ENCODE measurements at places on chromosomes 7 and 10.

DNA sequence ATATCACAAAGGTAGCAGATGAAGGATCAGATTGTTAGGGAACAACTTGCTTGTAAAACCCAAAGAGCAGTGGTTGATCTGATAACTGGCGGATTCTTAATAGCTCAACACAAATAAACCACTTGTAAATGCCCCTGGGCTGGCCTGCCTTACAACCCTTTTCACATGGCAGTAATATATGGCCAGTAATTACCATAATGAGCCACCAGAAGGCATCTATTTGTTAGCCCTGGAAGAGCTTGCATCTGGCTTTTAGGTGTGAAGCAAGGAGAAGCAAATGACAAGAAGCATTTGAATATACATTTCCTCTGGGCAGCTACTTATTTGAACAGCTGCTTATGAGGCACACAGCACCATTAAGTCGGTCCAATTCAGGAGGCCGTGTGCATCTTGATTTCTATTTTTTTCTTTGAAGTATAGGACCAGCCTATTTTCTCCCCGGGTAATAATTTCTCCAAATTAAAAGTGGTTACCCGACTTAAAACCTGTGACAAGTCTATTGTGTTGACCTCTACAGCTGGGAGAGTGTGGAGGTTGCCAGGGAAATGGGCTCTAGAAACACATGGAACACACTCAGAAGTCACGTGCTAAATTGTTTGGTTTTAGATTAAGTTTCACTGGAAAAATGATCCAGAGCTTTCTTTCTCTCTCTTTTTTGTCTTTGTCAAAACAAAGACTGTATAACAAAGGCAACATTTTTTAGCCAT, 113.4 kb downstream of the SEM1 start:
- no peak for DNase-seq

- DNase-seq: no peak
Measured at GRCh38 chr10:70779511-70780369, 5.4 kb downstream of the TBATA start.

- DNase-seq: no peak
Measured at GRCh38 chr7:50664937-50665336, 99.7 kb upstream of the DDC start.

GRCh38 chr7:133776266-133776665, 350.9 kb upstream of the LRGUK start:
- no peak for DNase-seq

DNA sequence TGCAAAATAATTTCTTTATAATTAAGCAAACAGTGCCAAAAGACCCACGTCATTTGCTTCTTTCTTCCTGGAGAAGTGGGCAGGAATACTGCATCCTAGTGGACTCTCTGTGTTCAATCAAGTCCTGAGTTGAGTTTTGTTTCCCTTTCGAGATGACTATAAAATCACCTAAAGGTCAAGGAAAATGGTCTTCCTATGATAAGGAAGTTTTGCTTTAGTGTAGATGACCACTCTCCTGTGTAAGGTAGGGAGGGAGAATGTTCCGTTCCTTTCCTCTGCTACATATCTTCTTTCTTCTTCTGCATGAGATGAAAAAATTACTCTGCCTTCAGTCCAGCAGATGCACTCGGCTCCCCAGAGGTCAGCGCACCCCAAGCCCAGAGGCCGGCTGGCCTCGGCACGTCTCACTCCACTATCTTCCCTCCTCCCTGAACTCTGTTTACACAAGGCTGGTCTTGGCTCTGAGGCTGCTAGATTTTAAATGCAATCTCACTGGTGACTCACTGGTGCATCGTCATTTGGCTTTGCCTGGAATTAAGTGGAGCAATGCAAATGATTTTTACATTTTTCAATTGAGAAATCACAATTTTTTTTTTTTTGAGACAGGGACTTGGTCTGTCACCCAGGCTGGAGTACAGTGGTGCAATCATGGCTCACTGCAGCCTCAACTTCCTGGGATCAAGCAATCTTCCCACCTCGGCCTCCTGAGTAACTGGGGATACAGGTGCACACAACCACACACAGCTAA, 18.6 kb upstream of the VDAC2 start:
- no peak for DNase-seq

DNA sequence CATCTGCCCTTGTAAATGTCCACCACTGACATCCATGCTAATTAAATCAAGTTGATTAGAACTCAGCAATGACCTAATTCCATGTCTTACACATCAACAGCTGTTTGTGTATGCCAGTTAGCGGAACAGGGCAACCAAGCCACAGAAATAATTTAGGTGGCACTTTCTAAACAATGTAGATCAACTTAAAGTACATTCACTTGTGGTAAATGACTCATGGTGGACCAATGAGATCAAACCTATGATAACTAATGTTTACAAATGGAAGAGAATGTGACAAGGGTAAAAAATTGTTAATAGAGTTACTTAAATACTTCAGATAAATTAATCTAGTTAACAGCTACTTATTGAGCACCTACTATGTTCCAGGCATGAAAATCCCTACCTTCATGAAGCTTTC, 63.1 kb upstream of the ICA1 start:
- no peak for DNase-seq

DNA sequence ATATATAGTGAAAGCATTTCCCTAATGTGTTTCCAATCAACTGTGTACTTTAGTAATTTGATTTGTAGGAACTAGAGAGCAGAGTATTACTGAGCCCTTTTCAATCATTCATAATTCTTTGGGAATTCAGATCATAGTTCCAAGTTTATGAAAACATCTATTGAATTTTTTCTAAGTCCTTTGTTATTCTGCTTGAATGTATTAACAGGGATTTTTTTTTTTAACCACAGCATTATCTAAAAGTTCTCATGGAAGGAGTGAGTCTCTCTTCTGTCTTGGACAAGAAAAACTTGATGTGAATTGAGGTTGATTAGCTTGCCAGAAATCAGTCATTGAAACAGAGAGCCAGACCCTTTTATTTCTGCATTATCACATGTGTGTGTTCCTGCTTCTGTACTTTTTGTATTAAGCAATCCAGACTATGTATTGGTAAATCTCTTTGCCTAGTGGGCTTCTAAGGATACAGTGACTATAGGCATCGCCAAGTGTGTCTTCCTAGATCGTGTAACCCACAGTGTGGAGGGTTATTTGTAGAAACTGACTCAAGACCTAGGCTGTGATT, 59.9 kb downstream of the BMPER start:
- no peak for DNase-seq

DNA sequence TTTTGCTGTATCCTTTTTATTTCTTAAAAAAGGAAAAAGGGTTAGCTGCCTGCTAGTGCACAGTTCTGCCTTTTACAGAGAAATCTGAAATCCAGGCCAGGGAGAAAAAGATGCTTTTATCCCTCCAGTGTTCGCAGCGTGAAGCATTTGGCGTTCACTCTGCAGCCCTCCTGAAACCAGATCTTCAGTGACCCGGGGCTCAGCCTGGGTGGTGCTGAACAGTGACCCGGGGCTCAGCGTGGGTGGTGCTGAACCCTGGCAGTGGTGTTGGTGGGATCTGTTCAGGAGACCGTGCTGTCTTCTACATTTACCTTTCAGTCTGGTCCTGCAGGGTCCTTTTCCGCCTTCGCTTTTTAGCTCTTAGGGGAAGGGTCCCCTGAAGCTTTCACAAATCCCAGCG, 164.7 kb upstream of the KLF6 start:
- DNase-seq: no peak

DNA sequence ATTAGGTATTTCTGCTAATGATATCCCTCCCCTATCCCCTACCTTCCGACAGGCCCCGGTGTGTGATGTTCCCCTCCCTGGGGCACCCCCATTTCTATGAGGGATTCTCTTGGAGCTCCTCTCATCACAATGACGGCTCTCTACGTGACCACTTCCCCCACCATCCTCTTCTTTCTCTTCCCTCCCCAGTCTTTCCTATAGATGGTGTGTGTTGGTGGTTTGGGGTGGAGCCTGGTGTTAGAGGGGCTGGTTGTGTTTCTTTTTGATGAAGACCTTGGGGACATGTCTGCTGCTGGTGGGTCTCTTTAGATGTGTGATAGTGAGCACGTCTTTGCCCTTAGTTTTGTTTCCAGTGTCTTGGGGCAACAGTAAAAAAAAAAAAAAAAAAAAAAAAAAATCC, 28.6 kb downstream of the RPS24 start:
- DNase-seq: no peak

- DNase-seq: peak; percentile 27
Measured at GRCh38 chr10:5628451-5629302, 37.7 kb downstream of the ASB13 start.

DNA sequence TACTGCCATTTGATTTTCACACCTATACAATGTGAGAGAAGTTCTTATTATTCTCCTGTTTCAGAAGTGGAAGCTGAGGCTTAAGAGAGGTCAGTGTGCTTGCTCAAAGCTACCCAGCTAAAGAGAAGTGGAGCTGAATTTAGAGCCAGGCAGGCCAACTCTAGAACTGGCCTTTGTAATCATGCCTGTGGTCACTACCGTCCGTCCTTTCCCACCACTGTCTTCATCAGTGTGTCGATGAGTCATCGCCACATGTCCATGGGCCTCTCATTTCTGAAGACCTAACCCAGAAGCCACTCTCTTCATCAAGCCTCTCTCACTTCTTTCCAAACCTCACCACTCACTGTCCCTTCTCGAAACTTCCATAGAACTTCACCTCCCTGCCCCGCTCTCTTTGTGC, 237.8 kb downstream of the KIAA1217 start:
- DNase-seq: no peak

DNA sequence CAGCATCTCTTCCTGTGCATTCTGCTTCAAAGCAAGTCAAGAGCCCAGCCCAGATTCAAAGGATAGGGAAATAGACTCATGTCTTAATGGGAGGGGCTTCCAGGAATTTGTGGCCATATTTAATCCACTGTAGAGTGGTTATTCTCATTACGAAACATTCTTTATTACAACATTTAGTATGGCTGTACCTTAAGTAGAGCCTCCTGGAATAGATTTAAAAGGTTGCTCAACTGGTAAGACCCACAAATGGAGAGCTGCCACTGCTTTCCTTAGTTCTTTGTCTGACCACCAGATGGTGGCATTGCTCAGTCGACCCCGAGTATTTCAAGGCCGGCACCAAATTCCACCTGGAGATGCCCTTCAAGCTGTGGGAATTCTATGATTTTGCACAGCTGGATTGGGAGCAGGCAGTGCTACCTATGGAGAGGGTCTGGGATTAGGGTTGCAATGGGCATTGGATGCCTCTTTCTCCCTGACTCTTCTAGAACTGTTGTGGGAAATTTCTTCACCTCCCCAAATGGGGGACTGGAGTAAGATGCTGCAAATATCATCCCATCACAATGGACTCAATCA, 102.2 kb downstream of the RBM20 start:
- DNase-seq: peak; percentile 36

- DNase-seq: no peak
Measured at GRCh38 chr10:131134651-131135050, 176.9 kb downstream of the TCERG1L start.

DNA sequence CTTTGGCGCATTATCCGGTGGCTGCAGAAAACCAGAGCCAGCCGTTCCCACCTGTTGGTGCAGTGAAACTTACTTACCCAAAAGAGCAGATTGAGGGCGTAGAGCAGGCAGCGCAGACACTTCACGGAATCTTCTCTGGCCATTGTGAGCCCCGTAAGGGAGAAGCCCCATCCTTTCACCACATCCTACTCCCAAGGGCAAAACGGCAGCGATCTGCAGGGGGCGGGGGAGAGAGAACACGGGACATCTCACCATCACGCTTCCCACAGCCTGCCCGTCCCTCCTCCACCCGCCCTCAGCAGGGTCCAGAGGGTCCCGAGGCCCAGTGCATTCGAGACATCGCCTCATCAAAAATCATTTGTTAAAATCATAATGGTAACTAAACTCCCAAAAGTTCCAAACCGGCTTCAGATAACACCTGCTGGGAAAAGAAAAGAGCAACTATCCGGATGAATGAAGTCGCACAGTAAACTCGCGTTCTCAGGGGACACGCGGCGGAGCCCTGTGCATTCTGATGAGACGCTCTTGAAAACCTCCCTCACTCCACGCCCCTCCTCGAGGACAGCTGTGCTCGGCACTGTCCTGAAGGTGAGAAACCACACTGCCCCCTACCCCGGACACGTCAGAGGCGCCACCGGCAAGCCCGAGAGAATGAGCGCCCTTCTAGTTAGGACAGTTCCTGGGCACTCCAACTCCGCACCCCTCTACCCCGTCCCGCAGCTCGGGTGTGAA, 1.2 kb downstream of the TSPAN12 start:
- DNase-seq: no peak

DNA sequence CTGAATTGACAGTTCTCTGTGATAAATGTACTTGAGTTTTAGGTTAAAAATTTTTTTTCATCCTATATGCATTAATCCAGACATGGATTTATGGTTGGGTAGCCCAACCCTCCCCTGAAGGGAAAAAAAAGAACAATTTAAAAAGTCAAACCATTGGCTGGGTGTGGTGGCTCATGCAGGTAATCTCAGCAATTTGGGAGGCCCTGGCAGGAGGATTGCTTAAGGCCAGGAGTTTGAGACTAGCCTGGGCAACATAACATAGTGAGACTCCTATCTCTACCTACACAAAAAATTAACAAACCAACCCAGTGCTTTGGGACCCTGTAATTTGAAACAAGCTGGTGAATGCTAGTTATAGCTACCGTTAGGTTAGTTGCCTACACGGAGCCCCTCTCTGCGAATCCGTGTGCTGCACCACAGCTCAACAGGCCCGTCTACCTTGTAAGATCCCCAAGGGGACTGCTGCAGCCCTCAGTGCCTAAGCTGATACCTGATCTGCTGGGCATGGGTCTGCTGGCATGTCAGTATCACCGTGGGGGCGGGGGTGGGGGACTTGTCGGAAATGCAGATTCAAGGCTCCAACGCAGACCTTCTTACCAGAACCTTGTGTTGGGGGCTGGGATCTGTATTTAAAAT, 32.8 kb downstream of the TSPAN14 start:
- DNase-seq: no peak

DNA sequence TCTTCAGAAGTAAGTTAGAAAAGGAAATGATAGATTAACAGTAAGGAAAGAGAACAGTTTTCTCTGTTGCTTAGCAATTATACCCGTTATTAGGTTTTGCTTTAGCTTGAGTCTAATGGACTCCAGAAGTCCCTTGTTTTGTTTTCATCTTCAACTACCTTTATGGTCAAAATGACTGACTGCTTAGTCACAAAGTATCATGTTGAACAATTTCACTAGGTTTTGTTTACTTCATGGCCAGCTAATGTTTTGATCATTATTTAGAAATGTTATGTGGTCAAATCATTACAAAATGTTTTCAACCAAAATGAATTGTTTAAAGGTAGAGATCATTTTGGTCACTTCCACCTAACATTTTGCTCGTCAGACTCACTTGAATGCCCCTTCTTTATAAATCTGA, 1.9 kb downstream of the UBN2 start:
- DNase-seq: peak; percentile 9

- DNase-seq: no peak
Measured at GRCh38 chr10:84844461-84844860, 516.1 kb downstream of the CCSER2 start.

DNA sequence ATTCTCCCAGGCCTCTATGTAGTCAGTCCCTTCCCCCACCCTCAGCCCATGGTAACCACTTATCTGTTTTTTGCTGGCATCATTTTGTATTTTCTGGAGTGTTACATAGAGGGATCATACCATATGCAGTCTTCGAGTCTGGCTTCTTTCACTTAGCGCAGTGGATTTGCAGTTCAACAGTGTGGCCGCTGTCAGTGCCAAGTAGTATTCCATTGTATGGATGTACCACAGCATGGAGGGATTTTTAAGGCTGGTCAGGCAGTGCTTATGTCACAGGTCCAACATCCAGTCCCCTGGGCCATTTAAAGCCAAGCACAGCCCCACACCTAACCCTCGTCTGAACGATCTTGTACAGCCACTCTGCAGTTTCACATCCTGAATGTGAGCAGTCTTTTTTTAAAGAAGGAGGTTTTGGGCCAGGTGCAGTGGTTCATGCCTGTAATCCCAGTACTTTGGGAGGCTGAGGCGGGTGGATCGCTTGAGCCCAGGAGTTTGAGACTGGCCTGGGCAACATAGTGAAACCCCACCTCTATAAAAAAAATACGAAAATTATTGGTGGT, 121.8 kb downstream of the CUX1 start:
- no peak for DNase-seq

Data from CD4-positive, CD25-positive, alpha-beta regulatory T cell (primary cell).